ENCODE measurements at places on chromosomes 4 and X.

DNA sequence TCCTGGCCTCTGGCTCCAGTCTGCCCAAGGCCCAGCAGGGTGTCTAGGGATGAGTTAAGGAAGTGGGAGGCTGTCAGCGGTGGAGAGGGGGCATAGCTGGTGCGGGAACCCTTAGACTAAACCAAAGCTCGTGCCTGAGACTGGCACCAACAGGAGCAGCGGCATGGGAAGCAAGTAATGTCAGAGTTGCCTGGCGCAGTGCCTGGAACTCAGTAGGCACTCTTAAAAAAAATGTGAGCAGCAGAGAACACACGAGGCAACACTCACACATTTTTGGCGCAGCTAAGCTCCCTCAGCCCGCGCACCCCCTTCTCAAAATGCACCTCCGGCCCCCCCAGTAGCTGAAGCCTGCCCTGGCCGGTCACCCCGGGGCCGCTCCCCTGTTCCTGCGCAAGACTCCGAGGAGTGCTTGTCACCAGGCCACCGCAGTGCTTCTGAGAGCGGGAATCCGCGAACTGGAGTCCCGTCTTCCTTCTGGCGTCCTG, 583 bp downstream of the GABRE start:
- DNase-seq = no peak

GRCh38 chr4:180160195-180160983, 2082.8 kb upstream of the TENM3 start:
- no peak for DNase-seq

DNA sequence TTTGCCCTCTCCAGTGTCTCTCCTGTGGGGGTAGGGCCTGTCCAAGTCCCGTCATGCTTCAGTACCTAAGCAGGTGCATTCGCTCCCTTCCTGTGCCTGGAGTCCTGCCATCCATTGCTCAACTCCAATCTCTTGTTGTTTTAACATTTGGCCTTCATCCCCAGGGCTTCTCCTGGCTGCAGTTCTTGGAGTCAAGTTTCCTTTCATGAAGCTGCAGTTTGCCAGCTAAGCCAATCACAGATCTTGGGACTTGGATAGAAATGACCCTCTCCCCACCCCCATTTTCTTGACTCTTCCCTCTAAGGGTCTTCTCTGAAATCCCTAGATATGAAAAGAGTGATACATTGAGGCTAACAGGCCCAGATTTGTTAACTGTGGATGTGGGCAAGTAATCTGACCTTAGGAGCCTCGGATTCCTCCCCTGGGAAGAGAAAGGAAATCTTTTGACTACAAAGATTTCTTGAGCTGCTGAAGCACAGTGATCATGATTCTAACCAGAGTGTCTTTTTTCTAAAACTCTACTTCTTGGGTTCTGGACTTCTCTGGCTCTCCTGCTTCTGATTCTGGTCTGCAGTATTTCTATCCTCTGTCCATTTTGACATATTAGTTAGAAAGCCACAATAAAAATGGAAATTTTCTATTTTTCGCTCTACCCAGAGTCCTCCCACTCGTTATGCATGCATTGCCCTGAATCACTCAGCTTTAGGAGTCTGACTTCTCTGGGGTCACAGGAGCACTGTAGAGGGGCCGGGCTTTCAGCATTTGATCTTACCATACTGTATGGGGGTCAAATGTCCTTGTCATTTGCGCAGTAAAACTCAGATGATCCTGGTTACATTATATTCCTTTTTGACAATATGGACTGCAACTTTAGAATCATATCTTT, 61.0 kb downstream of the CHRNA9 start:
- no peak for DNase-seq

- no peak for DNase-seq
These were observed 13.2 kb downstream of the TAPT1 start for GRCh38 chr4:16213121-16213520.

DNA sequence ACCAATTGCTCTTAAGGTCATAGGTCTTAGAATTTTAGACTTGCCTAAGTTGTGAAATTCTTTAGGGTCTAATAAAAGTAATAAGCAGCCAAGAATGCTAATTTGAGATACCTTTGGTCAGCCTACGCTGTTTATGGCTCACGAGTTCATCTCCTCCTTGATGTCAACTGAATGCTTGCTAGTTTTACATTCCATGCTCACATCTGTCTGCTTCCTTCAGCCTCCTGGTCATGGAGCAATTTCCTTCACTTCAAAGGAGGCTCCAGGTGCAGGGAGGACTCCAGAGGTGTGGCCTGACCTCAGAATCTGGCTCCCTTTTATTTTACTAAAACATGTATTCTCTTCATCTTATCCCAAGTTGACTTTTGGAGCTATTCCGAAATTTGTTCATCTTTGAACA, 23.3 kb upstream of the LNX1 start:
- DNase-seq = no peak

DNA sequence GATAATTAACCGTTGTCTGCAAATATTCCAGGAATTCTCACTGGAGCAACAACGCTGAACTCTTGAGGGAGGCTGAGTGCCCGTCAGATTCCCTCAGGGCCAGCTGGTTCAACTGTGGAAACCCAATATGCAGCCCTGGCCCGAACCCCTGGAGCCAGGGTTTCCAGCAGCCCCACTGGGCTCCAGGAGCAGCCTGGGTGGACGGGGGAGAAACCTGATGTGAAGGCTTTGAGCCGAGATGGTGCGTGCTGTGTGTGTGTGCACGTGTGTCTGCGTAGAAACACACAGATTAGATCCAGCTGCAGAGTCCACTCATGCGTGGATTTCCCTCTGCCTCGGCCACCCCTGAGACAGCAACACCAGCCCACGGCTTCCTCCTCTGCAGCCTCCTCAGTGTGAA, 19.4 kb upstream of the SLC25A6 start:
- no peak for DNase-seq

DNA sequence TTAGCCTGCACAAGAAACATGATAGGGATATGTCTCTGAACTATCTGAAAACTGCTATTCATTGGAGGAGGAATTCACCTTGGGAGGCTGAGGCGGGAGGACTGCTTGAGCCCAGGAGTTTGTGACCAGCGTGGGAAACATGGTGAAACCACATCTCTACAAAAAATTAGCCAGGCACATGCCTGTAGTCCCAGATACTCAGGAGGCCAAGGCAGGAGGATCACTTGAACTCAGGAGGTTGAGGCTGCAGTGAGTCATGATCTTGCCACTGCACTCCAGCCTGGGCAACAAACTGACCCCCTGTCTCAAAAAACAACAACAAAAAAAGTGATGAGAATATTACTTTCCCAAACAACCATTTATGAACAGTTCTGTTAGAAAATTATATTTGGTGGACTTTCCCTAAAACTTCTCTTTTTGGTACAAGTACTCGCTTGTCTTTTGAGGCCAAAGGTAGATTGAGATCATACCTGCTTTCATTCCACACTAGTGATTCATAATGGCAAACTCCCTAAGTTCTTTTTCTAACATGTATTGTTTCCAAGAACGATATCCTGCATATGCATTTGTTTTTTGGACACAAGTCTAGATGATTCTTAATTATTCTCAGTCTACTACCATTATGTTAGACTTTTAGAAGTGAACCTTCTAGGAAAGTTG, 33.4 kb downstream of the METTL14 start:
- DNase-seq = no peak

- DNase-seq = no peak
These were observed 30.5 kb downstream of the PLAC8 start for GRCh38 chr4:83083925-83084475.
